ENCODE measurements at places on chromosomes 6 and 20.

DNA sequence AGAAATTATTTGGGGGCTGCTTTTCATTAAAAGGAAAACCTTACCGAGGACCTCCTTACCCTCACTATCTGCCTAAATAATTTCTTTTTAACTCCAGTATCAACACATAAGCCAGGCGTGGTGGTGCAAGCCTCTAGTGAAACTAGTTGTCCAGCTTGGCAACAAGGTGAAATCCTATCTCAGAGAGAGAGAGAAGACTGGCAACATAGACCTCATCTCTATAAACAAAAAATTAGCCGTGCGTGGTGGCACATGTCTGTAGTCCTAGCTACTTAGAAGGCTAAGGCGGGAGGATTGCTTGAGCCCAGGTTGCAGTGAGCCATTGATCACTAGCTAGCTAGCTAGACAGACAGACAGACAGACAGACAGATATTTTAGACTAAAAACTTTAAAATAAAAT, 92.5 kb downstream of the ARMC2 start:
- no peak for DNase-seq

- DNase-seq, result no peak
These were observed 255.6 kb downstream of the LRFN2 start for GRCh38 chr6:40331545-40331944.

DNA sequence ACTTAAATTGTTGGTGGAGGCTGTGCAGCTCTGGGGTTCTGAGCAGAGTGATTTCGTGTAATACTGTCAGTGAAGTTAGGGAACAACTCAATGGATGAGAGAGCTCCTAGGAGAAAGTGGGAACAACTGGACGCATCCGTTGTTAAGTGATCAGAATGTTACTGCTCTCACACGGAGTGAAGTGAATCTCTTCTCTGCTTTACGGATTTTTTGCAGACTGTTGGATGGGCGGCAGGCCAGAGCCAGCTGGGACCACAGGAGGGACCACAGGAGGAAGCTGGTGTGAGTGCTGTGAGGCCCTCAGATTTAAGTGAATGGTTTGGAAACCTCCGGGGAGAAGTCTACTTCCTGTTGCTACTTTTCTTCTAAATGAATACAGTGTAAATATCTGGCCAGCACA, 23.7 kb upstream of the PPP1R14C start:
- no peak for DNase-seq

GRCh38 chr6:40535110-40535818, 51.9 kb downstream of the LRFN2 start:
- no peak for DNase-seq

DNA sequence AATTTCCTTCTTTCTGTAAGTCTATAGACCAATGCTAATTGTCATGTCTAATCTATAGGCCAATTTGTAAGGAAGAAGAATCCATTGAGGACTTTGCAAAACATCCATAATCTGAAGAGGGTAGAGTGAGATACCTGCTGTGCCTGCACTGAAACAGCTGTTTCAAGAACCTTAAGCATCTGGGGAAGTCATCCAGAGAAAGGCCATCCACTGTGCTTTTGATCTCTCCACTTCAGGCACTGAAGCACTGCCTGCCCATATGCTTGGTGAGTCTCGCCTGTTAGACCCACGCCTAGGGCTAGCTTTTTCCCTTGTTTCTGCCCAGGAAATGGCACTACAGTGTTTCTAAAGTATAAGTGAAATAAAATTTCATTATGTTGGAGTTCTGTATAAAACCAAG, 921.8 kb upstream of the EPHA7 start:
- no peak for DNase-seq

- no peak for DNase-seq
These were observed 194.5 kb upstream of the JAG1 start for GRCh38 chr20:10868299-10868698.

GRCh38 chr6:45388328-45388727, 10.6 kb upstream of the SUPT3H start:
- no peak for DNase-seq

DNA sequence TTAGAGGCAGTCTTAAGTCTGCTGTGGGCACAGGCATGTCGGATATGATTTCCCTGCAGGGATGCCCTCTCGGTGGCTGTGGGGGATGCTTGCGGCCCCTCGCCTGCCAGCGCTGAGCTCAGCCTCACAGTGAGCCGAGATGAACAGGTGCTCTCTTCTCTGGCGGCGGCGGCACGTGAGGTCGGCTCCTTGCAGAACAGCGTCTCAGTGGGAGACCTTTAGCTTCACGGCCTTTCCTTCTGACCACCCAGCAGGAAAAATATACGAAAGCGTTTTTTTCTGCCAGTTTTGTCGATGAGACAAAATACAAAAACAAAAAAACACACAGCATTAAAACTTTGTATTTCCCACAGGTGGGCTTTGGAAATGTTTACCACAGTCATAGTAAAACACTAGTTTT, 23.6 kb downstream of the FOXA2 start:
- no peak for DNase-seq

DNA sequence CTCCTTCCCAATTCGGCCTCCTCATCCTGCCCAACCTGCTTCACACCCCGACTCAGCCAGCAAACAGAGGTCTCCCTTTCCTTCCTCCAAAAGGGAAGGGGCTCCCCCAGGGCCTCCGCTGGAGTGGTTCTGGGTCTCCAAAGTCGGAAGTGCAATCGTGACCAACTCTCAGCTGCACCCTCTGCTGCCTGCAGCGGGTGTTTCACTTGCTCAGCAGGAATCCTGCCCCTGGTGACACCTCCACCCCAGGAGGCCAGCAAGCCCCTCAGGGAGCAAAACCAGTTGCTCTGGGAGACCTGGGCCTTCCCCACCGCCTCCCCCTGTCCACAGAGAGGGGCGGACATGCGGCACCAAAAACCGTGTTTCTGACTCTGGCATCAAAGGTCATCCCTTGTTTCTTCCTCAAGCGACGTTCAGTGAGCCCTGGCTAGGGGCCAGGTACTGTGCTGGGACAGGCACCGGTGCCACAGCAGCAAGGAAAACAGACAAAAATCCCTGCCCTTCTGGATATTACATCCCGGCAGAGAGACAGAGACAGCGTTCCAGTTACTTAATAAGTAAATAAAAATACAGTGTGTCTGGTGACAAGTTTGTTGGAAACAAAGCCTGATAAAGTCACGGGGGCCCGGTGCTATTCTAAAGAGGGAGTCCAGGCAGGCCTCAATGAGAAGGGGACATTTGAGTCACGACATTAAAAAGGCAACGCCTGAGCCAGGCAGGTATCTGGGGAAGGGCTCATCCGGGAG, 219.0 kb downstream of the BMP7 start:
- peak; percentile 39 for DNase-seq

DNA sequence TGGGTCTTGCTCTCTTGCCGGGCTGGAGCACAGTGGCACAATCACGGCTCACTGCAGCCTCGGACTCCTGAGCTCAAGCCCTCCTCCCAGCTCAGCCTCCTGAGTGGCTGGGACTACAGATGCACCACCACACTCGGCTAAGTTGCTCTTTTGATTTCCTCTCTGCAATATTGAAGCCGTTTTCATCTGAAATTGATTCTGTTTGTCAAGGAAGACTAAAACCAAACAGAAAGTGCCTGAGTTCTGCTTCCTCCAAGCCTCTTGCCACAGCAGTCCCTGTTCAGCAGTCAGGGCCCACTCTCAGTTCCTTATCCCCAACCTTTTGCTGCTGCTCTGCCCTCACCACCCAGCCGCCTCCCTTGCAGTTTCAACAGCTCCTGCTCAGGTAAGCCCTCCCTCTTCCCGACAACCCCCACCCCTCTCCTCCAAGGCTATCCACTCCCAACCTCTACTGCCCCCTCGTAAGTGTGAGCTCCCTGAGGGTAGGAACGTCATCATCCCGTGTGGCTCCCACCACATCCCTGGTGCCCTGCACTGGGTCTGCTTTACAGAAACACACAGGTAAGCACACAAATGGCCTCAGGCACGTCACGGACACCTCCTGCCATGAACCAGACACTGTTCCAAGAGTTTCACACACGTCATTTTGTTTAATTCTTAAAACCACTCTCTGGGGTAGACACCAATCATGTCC, 70.7 kb upstream of the TAB2 start:
- no peak for DNase-seq

DNA sequence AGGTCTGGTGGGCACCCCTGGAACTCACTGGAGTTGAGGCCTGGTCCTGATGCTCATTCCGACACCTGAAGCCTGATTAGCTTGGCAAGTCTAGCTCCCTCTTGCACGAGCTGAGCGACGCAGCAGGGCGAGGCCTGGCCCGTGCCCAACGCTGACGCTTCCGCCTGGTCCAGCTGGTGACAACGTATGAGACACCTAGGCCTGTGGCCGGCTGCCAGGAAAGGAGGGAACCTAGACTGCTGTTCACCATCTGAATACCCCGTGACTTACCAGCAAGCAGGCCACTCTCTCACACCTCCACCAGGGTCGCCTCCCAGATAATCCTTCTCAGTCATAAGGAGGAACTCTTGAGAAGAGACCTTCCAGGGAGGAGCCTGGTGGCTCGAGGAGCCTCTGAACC, 24.5 kb downstream of the YTHDF1 start:
- peak; percentile 97 for DNase-seq

GRCh38 chr6:79949233-79949632, 1.9 kb upstream of the ELOVL4 start:
- peak; percentile 27 for DNase-seq

GRCh38 chr6:168708984-168709383, 268.0 kb downstream of the SMOC2 start:
- DNase-seq, result no peak

DNA sequence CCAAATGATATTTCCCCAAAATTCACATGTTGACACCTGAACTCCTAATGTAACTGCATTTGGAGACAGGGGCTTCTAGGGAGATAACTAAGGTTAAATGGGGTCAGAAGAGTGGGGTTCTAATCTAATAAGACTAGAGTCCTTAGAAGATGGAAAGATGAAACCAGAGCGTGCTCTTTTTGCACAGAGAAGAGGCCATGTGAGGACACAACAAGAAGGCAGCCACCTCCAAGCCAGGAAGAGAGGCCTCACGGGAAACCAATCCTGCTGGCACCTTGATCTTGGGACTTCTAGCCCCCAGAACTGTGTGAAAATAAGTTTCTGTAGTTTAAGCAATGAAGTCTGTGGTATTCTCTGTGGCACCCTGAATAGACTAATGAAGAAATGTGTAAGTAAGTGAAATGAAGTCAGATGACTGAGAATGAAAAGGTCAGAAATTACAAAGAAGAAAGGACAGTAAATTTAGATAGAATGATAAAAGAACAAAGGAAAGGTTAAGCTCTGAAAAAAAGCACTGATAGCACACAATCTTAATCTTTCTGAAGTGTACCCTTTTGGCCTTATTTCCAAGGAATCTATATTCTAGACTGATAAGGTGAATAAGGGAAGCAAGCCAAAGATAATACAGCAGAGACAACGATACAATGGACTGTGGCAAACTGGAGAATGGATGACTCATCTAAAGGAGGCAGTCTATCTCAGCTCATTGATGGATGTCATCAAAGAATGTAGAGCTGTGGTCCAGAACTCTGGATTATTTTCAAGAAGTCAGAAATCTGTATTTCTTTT, 110.4 kb downstream of the MYB start:
- no peak for DNase-seq

GRCh38 chr6:41732149-41732548, 3.3 kb downstream of the TFEB start:
- no peak for DNase-seq

DNA sequence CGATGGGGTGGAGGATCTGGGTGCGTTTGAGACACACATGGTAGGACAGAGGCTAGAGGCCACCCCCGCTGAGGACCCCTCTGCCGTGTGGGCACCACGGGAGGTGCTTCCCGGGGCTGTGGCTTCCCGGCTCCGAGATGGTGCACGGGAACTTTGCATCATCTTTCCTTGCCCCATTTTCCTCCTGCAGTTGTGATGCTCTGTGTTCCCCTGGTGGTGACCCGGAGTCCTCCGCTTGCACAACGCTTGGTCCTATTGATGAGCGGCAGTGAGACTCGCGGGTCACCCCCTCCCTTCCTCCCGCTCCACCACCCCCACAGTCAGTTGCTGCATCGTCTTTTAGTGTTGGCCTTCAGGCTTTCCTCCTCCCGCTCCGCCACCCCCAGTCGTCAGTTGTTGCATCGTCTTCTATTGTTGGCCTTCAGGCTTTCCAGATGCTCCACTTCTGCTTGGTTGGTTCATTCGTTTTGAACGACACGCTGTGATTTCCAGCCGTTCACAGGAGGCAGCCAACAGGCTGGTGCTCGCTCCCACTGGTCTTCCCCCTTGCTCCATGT, 37.3 kb downstream of the PYGB start:
- peak; percentile 29 for DNase-seq

- no peak for DNase-seq
These were observed 107.5 kb downstream of the TMEM170B start for GRCh38 chr6:11645016-11645415.

GRCh38 chr6:45513213-45513618, 135.5 kb upstream of the SUPT3H start:
- DNase-seq, result no peak

DNA sequence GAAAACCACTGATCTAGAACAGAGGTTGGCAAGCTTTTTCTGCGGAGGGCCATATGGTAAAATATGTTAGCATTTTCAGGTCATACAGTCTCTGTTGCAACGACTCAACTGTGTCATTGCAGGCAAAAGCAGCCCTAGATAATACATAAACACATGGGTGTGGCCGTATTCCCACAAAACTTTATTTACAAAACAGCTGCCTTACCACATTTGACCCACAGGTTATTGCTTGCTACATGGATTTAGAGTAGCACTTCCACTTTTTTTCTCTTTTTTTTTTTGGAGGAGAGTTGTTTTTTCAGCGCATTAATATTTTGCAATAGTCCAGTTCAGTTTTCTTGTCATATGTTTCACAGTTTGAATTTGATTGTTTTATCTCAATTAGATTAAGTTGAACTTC, 2.5 kb upstream of the IGF2R start:
- DNase-seq, result no peak

DNA sequence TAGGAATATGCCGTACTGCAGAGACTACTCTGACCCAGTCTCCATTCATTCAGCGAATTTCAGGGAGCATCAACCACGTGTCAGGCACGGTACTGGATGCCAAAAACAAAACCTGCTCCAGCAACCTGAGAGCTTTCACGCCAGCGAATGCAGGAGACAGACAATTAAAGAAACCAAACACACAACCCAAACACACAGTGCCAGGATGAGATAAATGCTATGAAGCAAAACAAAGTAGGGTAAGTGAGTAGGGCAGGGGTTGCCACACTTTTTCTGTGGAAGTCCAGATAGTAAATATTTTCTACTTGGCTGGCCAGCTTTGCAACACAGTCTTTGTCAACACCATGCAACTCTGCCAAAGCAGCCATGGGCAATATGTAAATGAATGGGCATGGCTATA, 10.0 kb downstream of the MOCS1 start:
- no peak for DNase-seq

DNA sequence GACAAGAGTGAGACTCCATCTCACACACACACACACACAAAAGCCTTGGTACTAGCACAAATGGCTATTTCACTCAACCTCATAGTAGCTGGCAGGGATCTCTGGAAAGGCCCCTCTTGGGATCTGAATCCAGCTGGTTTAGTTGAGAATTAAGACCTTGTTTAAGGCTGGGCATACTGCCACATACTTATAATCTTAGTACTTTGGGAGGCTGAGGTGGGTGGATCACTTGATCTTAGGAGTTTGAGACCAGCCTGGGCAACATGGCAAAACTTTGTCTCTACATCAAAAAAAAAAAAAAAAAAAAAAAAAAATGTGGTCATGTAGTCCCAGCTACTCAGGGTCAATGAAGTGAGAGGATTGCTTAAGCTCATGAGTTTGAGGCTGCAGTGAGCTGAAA, 628.3 kb downstream of the MMUT start:
- DNase-seq, result no peak
